SK-N-SH (cell line): ENCODE measurements at places on chromosomes 3 and 15.

- no peak for DNase-seq
Measured at GRCh38 chr3:174957551-174958001, 98.4 kb downstream of the NAALADL2 start.

DNA sequence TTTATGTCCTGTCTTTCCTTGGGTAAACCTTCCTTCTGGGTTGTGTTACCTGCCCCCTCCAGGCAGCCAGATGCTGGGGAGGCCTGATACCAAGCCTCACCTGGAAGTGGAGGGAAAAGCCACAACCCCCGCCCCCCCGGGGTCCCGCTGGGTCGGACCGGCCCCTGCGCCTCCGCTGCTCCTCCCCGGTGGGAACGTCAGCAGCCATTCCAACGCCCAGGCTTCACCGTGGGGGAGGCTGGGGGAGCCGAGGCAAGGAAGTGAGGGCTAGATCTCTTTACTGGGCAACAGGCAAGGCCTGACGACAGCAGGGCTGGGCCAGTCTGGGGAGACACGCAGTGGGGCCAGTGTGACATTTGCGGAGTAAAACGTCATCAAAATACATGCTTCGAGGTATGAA, 53.0 kb upstream of the SNRPA1 start:
- no peak for DNase-seq

GRCh38 chr15:40877694-40878093, 3.7 kb upstream of the RHOV start:
- no peak for DNase-seq

GRCh38 chr3:14544282-14545250, 4.4 kb upstream of the GRIP2 start:
- no peak for DNase-seq

GRCh38 chr3:177382944-177383343, 185.7 kb upstream of the TBL1XR1 start:
- no peak for DNase-seq

DNA sequence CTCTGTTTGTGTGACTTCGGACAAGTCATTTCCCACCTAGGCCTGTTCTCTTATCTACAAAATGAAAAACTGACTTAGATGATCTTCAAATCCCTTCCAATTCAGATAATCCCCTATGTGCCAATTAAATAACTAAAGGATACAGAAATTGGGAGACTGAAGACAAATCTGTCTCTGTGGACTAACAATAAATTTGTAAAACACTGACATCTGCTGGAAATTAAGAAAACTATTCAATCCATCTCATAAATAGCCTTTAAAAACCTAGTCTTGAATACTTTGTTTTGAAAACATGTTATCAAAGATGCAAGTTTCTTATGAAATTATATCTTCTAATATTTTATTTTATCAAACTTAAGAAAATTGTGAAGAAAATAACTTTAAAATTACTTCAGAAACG, 38.3 kb downstream of the MTHFS start:
- DNase-seq, result no peak

- DNase-seq, result peak; percentile 29
Measured at GRCh38 chr15:86021281-86022264, 58.1 kb upstream of the AGBL1 start.

DNA sequence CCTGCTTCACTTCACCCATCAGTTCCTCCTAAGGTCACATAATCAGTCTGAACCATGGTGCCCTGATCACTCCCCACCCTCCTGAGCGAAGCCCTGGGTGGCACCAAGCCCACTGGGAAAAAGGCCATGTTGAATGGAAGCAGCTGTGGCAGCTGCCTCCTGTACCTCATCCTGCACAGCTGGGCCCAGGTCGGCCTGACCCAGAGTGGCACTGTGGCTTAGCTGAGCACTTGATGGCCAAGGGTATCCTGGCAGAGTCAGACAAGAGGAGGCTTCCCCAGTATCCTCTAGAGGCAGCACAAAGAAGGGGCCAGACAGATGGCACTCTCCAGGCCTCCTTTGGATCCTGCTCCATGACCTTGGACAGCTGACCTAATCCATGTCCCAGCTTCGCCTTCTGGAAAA, 68.4 kb downstream of the TLE3 start:
- no peak for DNase-seq

DNA sequence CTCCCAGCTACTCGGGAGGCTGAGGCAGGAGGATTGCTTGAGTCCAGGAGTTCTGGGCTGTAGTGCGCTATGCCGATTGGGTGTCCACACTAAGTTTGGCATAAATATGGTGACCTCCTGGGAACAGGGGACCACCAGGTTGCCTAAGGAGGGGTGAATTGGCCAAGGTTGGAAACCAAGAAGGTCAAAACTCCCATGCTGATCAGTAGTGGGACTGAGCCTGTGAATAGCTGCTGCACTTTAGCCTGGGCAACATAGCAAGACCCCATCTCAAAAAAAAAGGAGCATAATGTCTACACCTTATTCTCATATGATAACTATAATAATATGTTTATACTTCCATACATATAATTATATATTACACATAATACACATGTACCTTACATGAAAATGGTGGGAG, 6.1 kb upstream of the GLB1 start:
- no peak for DNase-seq

GRCh38 chr15:55327387-55327786, 8.4 kb downstream of the PIGB start:
- no peak for DNase-seq

GRCh38 chr3:59006634-59007517, 42.9 kb downstream of the CFAP20DC start:
- no peak for DNase-seq

DNA sequence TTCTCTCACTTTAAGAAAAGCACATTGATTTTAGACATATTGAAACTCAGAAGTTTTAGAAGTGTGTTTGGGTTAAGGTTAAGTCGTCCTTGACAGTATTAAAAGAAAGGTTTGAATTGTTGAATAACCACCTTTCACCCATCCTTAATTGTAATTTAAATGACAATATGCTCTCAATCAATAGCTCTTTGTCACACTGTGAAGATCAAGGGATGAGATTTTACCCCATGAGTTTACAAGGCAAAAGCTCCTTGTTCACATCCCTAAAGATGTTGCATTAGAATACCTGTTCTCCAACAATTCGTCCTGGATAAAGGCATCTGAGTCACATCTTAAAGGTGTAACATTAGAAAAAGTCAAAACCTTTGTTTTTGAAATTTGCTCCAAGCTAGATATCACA, 220.4 kb upstream of the MDFIC2 start:
- no peak for DNase-seq

DNA sequence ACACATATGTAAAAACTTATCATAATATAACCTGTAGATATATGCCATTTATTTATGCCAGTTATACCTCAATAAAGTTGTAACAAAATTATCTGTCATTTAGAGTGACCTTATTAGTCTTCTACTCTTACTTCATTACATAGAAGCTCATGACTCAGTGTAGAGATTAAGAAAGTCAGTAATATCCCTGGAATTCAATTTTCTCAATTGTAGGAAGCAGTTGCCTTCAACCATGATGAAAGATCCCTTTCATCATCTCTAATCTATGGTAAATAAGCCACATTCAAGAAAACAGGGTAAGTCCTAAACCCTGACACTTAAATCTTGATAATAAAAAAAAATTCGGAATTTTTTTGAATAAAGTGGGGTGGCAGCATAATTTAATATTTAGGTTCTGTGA, 216.5 kb upstream of the PEX5L start:
- no peak for DNase-seq

GRCh38 chr15:60002528-60003218, 1.4 kb upstream of the FOXB1 start:
- peak; percentile 5 for DNase-seq

GRCh38 chr3:33391255-33391995, 48.8 kb downstream of the UBP1 start:
- no peak for DNase-seq

DNA sequence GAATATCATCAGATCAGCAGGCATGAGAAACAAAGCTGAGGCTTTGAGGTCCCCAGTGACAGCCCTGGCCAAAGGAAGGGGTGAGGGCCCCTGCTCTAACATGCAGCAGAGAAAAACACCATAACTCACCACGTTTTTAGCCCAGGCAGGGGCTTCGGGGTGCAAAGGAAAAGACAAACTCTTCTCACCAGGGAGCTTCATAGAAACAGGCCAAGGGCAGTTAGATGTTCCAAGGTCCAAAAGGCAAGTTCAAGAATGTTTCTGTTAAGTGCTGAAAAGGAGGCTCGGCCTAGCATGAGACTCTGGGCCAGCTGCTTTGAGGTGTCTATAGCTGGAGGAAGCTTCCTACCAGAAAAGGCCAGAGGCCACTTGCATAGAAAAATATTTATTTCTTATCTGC, 608.4 kb upstream of the CFAP20DC start:
- no peak for DNase-seq

DNA sequence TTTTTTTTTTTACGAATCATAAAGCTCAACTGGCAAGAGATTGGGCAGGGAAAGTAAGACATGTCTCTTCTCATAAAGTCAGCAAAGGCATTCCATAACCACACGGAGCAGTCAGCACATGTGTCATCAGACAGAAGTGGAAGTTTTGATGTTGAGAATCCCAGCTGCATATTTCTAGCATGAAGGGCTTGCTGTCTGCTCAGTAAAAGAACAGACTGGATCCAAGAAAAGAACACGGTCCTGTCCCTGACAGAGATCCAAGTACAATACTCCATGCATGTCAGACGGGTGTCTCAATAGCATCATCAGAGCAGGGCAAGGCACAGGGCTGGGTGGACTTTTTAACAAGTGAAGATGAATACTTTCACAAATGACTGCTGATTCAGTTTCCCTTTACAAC, 38.2 kb downstream of the ABI3BP start:
- no peak for DNase-seq

- DNase-seq, result no peak
Measured at GRCh38 chr3:146067048-146067447, 93.9 kb downstream of the PLOD2 start.
